HT-29 (cell line): ENCODE measurements at places on chromosomes 12 and 14.

GRCh38 chr12:64998371-64999147 is 122.5 kb downstream of the WIF1 start:
- DNase-seq: no peak

- no peak for DNase-seq
Measured at GRCh38 chr14:69624136-69624535, 12.7 kb downstream of the SUSD6 start.

DNA sequence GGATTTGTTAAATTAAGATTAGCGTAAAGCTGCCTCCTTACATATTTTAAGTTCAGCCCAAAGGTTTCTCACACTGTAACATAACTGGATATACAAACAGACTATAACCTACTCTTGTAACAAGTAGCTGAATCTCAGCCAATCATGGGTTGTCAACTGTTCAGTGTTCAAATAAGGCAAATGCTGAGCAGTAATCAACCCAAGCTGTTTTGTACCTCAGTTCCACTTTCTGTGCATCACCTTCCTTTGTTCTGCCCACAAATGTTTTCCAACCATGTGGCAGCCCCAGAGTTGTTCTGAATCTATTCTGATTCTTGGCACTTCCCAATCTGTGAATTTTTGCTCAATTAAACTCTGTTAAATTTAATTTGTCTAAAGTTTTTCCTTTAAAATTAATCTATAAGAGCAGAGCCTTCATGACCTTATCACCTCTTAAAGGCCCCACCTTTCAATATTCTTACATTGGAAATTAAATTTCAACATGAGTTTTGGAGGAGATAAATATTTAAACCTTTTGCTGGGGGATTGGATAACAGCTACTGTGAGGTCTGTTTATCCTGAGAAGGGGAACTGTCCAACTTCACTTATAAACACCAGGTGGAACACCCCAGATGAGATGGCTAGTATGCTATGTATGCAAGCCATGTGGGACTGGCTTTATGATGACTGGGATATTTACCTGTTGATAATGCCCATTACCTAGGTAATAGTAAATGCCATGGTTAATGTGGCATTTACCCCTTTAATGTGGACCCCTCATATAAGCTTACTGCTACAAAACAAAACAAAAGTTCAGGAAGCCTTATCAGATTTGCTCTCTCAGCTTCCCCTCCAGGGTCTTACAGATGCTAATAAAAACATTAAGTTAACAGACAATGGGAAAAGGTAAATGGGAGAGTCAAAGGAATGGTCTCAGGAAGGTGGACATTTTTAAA is 42.2 kb upstream of the ARID2 start:
- DNase-seq: no peak

DNA sequence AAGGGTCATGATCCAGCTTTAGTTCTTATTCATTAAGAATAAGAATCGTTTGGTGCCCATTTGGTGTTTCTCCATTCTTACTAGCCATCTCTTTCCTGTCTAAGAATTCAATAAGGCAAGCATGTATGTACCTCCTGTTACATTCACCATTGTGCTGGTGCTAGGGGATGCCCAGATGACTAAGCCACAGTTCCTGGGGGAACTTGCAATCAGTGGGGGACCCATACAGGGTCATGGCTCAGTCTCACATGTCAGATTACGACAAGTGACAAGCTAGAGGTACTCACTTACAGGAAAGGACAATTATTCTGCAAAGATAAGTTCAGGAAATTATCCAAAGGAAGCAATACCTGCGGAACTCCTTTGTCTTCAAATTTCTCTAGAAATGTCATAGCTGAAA is 125.4 kb downstream of the STXBP6 start:
- DNase-seq: no peak
